ENCODE measurements at places on chromosomes 1 and 21.

DNA sequence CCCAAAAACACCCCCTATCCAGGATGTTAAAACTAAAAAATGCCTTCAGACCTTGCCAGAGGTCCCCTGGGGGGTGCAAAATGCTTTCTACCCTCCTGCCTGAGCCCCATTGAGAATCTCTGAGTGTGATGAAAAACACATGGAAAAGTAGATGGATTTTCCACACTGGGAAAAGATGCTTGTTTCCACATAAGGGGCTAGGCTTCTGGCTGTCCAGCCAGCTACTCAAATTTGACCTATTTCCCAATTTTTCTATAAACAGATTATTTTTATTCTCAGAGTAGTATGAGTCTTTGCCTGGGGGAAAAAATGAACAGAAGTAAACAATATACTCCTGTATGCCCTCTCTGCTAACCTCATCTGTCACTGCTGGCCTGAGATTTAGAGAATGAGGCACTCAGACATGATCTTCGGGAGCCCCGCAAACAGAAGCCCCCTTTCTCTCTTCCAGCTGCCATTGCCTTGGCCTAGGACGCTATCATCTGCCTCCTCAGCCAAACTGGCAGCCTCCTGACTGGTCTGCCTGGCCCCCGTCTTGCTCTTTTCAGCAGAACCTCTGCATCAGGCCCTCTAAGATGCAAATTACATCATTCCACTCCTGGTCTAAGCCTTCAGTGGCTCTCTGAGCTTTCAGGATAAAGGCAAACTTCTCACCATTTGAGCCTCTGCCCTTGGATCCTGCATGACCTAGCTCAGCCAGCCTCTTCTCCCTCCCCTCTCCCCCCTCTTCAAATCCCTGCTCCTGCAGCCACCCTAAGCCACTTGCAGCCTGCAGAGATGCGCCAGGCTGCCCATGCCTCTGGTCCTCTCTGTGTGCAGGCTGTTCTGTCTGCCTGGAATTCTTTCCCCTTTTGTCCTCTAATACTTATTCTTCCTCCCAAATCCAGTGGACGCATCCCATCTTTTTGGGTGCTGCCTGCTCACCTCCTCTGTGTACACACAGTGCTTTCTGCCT, 39.7 kb upstream of the TMEM125 start:
- DNase-seq: no peak

GRCh38 chr1:175887981-175888428, 144.6 kb upstream of the TNR start:
- peak; percentile 87 for DNase-seq

GRCh38 chr21:40244981-40245380, 377.7 kb downstream of the PCP4 start:
- no peak for DNase-seq

- no peak for DNase-seq
Measured at GRCh38 chr1:19165501-19165900, 44.6 kb downstream of the UBR4 start.

GRCh38 chr1:201019321-201019977, 4.1 kb downstream of the KIF21B start:
- no peak for DNase-seq

Data from D341Med (cell line).